ENCODE measurements at places on chromosomes 2 and 18.

DNA sequence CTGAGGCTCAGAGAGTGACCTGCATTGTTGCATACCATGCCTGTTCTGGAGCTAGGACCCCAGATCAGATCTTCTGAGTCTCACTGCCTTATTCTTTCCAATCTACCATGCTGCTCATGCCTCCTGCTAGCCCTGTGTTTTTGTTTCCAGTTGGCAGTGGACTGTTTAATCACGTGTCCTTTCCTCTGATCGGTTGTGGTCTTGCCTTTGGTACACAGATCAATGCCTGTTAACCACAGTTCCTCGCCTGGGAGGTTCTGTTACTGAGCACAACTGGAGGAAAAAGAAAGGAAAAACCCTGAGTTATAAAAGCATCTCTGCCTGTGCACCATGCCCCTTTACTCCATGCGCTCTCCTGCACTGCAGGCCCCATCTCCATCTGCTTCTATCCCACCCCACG lies 329.1 kb downstream of the SETBP1 start:
- DNase-seq: no peak

- DNase-seq: no peak
Observed at GRCh38 chr2:159879051-159879604, 81.1 kb upstream of the CD302 start.

GRCh38 chr2:128695646-128696220 lies 377.1 kb upstream of the HS6ST1 start:
- no peak for DNase-seq

DNA sequence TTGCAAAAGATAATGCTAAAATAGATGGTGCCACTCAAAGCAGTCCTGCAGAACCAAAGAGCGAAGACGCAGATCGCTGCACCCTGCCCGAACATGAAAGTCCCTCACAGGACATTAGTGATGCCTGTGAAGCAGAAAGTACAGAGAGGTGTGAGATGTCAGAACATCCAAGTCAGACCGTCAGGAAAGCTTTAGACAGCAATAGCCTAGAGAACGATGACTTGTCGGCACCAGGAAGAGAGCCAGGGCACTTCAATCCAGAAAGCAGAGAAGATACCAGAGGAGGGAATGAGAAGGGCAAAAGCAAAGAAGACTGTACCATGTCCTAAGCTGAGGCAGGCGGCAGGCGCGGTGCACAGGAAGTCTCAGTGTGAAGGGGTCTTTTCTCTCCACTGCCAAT lies 34.8 kb upstream of the RBM44 start:
- no peak for DNase-seq

- DNase-seq: no peak
Observed at GRCh38 chr2:171407030-171407675, 26.6 kb downstream of the METTL8 start.

GRCh38 chr2:7573166-7573825 lies 656.1 kb downstream of the RNF144A start:
- no peak for DNase-seq

DNA sequence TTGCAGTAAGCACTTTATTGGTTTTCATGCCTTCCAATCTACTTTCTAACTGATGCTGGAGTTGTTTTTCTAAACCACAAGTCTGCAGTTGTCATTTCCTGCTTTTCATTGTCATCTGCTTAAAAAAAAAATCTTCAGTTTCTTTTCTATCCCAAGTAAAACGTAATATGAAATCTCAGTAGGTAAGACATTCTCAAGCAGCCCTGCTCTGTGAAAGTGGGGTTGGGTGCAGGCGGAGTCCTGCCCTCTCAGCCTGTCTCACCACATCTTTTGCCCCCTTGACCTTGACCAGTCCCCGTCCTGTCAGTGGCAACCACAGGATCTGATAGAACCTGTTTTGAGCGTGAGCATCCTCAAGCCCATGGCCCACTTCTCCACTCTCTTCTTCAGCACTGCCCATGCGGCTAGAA lies 80.0 kb upstream of the CPO start:
- DNase-seq: no peak

GRCh38 chr18:63476668-63477067 lies at the start of gene SERPINB5:
TSS of gene SERPINB5 (plus strand) at chr18:63476958. CDS start at chr18:63484429, 7,471 bp downstream.
- DNase-seq: peak; percentile 94

DNA sequence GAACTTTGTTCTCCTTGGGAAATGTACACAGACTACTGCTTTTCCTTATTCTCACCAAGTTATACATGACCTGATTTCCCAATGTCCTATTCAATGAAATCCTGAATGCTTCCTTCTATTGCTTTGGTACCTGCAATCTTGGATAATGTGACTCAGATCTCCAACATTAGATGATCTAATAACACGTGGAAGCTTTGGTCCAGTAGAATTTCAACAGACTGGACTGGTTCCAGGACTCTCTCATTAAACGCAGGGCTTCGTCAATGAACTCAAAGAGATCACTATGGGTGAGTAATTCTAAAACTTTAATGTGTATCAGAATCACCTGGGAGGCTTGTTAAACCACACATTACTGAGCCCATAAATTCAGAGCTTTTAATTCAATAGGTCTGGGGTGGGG lies 413.6 kb upstream of the KCNH7 start:
- no peak for DNase-seq

DNA sequence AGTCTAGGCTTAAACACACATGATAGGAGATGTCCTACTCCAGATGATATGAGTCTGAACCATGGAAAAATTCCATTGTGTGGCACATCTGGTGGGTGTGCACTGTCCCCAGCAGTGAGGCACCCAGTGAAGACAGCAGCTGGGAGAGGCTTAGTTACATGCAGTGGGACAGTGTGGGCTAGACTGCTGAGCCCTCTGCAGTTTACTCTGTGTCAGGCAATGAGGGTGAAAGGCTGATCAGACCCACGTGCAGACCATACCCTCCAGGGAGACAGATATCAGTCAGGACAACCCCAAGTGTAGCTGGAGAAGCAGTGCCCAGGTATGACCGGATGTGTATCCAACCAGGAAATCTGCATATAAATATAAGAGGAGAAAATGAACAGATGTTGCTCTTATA lies 13.4 kb downstream of the IL37 start:
- DNase-seq: no peak

GRCh38 chr18:57436965-57437333 lies 1.8 kb downstream of the ONECUT2 start:
- DNase-seq: no peak

- DNase-seq: no peak
Observed at GRCh38 chr2:217047631-217048030, 187.8 kb upstream of the TNP1 start.

DNA sequence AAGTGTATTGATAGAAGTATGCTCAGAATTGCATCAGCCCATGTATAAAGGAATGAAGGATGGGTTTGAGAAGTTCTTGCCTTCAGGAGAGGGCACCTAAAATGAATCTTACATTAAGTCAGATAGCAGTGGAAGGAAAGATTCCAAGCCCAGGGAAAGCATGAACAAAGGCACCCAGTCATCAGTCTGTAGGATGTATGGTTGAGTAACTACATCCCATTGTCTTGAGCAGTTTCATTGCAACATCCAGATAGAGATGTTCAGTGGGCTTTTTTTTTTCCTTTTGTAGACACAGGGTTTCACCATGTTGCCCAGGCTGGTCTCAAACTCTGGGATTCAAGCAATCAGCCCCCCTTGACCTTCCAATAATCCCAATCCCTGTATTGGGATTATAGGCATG lies 80.7 kb downstream of the ARHGAP28 start:
- DNase-seq: no peak

DNA sequence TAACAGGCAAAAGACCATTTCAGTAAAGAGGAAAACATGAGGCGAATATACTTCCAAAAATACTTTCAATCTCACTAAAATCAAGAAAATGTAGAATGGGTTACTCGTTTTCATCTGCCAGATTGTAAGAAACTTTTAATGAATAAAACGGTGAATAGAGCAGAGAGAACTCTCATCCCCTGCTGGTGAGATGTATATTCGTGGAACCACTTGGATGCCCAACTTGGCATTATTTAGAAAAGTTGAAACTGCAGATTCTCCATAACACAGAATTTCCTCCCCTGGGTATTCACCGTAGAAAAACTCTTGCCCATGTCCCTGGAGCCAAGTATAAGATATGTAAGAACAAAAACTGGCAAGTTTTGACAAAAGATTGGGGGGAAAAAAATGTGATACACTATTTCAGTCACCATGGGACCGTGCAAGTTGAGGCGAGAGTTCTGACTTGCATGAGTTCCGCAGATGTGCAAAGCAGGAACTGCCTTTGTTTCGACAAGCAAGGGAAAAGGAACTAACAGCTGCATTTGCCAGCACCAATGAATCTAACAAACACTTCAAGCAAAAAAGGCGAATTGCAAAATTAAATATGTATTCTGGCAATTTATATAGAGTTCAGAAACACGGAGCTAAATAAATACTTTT lies 14.8 kb downstream of the TIMM21 start:
- DNase-seq: no peak

GRCh38 chr2:227115761-227116160 lies 48.2 kb downstream of the COL4A4 start:
- no peak for DNase-seq

GRCh38 chr2:62814123-62814522 lies 108.6 kb downstream of the EHBP1 start:
- no peak for DNase-seq

- DNase-seq: peak; percentile 11
Observed at GRCh38 chr2:72990695-72991438, 73.5 kb downstream of the EMX1 start.

Data from RWPE2 (cell line).